ENCODE measurements at places on chromosomes 6 and 20. TPM values are rescaled to one million over a fixed set of nuclear protein-coding genes. Genes with fewer than 3 reads are reported as not detected.

GRCh38 chr20:50313522-50313820 is 122.8 kb downstream of the CEBPB start:
- no peak for DNase-seq

- DNase-seq = no peak
Observed at GRCh38 chr6:11999246-11999645, 12.9 kb upstream of the HIVEP1 start.

The RBBP8NL gene
- total RNA-seq = 2.0 TPM

The RAB44 gene
- 0.95 TPM for total RNA-seq

DNA sequence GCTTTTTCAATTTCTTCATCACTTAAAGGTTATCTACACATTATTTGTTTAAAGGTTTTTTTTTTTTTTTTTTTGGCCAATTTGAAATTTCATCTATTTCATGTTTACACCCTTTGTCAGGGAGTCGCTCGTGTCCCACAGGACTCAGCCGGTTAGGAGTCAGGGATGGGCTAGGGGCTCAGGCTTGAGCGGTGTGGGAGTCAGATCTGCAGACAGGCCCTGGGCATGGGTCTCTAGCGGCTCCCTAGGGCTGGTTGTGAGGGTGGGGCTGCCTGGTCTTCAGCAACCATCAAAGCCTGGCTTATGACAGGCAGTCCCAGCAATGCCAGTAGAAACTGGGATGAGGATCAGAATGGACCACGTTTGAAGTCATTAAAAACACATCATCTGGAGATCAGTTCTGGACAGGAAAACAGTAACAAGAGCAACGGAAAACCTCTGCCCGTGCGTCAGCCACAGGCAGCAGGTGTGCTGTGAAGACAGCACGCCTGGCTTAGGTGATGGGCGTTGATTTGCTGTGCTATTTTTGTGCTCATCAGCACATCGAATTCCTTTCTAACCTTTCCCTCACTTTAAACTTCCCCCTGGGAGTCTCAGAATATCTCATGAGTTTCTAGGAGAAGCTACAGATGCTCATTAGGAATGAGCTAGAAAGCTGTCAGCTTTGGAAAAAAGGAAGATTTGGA is 91.3 kb upstream of the MPC1 start:
- DNase-seq = no peak

DNA sequence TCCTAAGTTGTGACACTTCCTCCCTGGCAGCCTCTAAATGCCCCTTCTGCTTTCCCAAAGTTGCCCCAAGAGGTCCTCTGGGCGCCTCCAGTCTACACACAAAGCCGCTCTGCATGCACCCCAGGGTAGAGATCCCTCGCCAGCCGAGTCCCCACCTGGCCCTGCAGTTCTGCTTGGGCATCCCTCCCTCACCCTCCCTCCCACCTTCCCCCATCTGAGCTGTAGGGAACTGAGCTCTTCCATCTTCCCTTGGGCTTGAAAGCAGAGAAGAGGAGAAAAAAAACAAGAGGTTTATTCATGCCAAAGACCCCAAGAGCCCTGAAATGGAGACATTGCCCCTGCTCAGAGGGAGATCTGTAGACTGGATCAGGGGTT is 5.7 kb upstream of the FGD2 start:
- no peak for DNase-seq

The EPPIN gene
- total RNA-seq = 0.38 TPM

- no peak for DNase-seq
Observed at GRCh38 chr6:142712231-142712630, 232.7 kb downstream of the HIVEP2 start.

DNA sequence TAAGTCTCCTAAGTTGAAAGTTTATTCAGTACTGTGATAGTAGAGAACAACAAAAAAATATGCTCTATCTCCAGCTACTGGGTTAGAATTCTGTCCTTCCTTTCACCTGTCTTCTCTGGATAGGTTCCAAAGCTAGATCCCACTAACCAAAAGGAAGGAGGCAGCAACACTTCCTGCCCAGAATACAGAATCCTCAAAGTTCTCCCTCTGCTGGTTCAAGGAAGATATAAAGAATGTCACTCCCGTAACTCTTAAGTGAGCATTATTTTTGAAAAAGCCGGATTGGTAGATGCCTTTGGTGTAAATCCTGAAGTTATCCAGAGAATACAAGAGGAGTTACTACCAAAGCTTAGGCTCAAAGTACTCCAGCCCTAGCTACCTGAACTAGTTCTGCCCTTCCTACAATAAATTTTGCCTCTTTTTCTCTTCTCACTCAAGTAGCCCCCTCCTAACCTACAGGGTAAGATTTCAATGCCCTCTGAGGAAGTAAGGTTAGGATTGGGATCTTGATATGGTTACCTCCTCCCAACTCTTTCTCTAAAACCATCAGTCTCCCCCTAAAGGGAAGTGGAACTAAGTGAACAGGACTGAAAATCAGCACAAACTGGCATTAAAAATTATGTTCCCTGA is 26.0 kb upstream of the CRIP3 start:
- no peak for DNase-seq

The CCM2L gene
- 18.8 TPM for total RNA-seq

The GABRR1 gene
- not detected for total RNA-seq

The LY6G6C gene
- total RNA-seq = not detected

The RNF182 gene
- 5.3 TPM for total RNA-seq

GRCh38 chr20:25148181-25148981 is 47.1 kb upstream of the ENTPD6 start:
- peak; percentile 69 for DNase-seq

DNA sequence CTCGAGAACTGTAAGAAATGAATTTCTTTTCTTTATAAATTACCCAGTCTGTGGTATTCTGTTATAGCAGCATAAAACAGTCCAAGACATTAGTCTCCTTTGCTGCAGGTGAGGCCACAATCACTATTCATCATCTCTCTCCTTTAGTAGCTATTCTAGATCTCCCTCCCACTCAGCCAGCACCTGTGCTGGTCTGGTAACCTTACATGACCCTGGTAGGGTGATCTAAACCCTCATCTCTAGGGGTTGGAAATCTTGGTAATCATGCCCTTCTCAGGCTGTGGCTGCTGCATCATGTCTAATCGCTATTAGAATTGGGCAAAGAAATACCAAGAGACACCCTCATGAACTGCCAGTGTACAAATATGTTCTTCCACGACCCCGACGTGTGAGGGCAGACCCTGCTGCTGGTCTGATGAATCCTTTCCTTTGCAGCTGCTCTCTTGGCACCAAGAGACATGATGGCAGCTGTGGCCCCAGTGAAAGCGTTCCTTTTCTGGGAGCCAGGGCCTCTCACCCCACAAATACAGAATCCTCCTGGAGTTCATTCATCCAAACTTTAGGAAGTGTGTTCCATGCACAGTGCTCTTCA is 23.0 kb upstream of the IGF2R start:
- DNase-seq = no peak

DNA sequence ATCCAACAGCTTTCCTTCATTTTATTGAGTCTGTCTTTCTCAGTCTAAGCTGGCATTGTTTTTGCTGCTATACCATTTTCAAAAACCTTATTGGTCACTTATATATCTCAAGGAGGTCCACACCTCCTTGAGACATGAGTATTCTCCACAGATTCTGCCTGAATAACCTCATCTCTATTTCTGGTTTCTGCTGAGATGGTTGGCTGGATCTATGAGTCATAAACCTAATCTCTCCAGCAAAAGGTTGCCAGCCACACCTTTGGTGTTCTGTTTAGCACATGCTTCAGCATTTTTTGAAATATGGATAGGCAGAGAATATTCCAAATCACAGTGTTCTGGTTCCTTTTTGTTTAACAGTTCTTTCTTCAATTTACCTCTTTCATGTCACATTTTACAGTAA is 40.8 kb upstream of the TMEM244 start:
- DNase-seq = no peak

DNA sequence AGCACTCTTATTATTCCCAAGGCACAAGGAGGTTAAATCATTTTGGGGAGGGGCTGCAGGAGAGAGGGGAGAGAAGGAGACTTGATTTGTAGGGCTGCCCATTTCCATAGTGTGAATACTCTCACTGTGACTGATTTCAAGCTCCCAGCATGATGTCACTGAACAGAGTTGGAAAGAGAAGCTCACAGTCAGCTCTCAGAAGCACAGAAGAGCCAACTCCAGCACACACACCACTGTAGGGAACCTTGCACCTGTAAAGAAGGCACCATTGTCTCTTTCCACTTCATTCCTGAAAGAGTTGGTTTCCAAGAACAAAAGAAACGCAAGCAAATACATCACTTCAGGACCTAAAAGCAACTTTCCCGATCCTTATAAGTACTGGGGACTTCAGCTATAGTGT is 12.7 kb upstream of the STK35 start:
- DNase-seq = no peak

The RNF39 gene
- 2.5 TPM for total RNA-seq

- DNase-seq = no peak
Observed at GRCh38 chr6:144585217-144585814, 300.2 kb downstream of the UTRN start.

- no peak for DNase-seq
Observed at GRCh38 chr6:35036828-35037663, 104.1 kb downstream of the TCP11 start.

DNA sequence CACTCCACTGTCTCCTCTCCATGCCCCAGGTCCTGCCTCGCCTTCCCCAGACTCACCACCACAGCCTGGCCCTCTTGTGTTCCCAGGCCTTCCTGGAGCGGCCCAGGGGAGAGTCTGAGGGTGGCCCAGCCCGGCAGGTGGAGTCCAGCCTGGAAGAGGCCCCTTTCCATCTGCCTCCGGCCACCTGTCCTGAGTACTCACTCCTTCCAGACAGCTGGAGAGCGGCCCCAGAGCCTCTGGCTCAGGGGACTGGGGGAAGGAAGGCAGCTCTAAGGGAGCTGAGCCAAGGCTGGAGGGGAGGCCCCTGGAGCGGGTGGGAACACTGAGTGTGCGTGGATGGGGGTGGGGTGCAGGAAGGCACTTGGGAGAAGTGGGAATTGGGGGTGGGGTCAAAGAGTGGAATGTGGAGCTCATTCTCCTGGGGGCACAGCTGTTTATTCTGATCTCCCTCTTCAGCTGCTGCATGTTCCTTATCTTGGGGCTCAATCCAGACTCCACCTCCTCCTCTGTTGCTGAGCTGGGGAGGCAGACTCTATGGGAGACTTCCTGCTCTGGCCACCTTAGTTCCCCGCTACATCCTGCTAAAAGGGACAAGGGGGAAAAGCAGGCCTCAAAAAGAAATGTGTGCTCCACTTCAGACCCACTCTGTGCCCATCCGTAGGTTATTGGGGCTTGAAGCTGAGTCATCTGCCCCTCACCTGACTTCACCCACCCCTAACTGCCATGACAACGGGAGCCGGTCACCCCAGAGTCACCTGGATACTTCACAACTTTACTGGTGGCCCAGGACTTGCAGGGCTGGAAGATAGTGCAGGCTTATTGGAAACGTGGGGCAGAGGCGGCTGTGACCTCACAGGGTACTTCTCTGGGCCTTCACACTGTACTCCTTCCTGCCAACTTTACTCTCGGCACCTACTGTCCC is 19.5 kb upstream of the TAF8 start:
- no peak for DNase-seq

GRCh38 chr6:88749849-88750248 is 213.6 kb downstream of the RNGTT start:
- no peak for DNase-seq

GRCh38 chr6:56521976-56522375 is 120.7 kb downstream of the DST start:
- DNase-seq = no peak

GRCh38 chr20:5996765-5997164 is 46.3 kb downstream of the MCM8 start:
- DNase-seq = no peak

The LAMA4 gene
- total RNA-seq = 91.2 TPM

- DNase-seq = peak; percentile 66
Observed at GRCh38 chr20:17808357-17808756, 108.6 kb downstream of the BANF2 start.

- no peak for DNase-seq
Observed at GRCh38 chr6:35532126-35532525, 19.4 kb upstream of the TULP1 start.

The PTPRK gene
- total RNA-seq = 62.7 TPM

DNA sequence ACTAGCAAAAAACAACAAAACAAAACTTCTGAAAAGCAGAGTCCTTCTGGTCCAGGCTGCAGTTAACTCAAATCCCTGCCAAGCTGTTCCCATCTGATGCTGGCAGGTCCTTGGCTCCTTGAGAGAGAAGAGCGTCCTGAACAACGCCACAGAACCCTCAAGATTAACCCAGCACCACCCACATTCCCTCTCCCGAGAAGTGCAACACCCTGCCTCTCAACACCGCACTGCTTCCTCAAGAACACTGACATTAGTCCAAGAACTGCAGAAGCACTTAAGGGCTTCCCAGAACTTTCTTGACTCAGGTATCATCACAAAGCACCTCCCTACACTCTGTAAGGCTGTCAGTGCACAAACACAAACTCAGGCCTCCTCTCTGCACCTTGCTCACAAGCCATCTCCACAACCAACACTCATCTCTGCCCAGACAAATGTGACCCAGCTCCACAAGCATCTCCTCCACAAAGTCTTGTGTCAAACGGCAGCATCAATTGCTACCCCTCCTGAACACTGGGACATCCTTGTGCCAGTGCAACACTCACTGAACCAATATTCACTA is 7.5 kb downstream of the MRPL14 start:
- DNase-seq = peak; percentile 75

DNA sequence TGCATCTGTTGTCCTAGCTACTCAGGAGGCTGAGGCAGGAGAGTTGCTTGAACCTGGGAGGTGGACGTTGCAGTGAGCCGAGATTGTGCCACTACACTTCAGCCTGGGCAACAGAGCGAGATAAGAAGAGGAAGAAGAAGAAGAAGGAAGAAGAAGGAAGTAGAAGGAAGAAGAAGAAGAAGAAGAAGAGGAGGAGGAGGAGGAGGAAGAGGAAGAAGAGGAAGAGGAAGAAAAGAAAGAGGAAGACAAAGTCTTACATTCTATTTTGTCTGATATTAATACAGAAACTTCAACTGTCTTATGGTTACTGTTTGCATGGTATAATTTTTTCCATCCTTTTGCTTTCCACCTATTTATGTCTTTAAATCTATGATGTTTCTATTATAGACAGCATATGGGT is 7.2 kb upstream of the NELFCD start:
- no peak for DNase-seq

GRCh38 chr20:8972963-8973705 is 95.8 kb upstream of the PLCB4 start:
- DNase-seq = no peak

The ALDH8A1 gene
- 0.86 TPM for total RNA-seq

GRCh38 chr20:32672394-32672981 is 1.3 kb downstream of the C20orf203 start:
- DNase-seq = no peak

GRCh38 chr6:155185544-155185943 is 78.3 kb upstream of the CLDN20 start:
- no peak for DNase-seq

DNA sequence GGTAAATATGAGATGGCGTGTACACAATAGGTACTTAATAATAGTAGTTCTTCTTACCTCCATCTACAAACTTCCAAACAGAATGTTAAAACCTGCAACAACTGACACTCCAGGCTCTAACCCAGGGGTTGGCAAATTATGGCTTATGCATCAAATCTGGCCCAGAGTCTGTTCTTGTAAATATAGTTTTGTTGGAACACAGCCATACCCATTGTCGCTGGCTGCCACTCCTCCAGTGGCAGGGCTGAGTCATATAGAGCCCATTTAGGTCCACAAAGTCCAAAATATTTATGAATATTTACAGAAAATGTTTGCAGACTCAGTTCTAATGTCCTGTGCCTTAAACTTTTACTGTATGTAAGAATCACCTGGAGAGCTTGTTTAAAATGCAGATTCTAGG is 69.9 kb upstream of the BTBD3 start:
- DNase-seq = no peak

The VWA7 gene
- 4.2 TPM for total RNA-seq
